ENCODE measurements at places on chromosomes 7 and 10. TPM values are rescaled to one million over a fixed set of nuclear protein-coding genes. Genes with fewer than 3 reads are reported as not detected.

Gene ECHDC3
- 48.3 TPM for polyA plus RNA-seq

Gene ASL
- polyA plus RNA-seq = 56.4 TPM

Gene INMT
- 97.2 TPM for polyA plus RNA-seq

Gene DKK1
- 1.8 TPM for polyA plus RNA-seq

DNA sequence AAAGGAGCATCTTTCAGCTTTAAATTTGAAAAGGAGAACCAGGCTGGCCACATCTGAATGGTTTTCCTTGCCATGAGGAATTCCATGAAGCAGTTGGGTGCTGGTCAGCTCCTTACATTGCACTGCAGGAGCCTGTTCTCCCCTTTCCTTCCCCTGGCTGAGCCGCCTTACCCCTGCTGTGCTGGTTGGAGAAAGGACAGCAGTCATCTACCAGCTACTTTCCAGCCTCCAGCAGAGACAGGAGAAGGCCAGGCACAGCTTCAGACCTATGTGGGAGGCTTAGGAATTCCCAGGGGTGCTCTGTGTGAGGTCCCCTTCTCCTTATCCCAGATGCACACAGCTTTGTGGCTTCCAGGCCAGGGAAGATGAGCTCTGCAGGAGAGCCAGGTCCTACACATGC is 4.7 kb downstream of the C10orf71 start:
- no peak for DNase-seq

GRCh38 chr7:143373255-143373794 is 7.8 kb upstream of the ZYX start:
- DNase-seq = no peak

- DNase-seq = no peak
Measured at GRCh38 chr10:46198516-46198915, 88.3 kb upstream of the ANTXRL start.

- no peak for DNase-seq
Measured at GRCh38 chr10:79328737-79329504, 18.3 kb upstream of the PPIF start.

GRCh38 chr10:123864923-123865322 is 26.7 kb downstream of the CPXM2 start:
- no peak for DNase-seq

DNA sequence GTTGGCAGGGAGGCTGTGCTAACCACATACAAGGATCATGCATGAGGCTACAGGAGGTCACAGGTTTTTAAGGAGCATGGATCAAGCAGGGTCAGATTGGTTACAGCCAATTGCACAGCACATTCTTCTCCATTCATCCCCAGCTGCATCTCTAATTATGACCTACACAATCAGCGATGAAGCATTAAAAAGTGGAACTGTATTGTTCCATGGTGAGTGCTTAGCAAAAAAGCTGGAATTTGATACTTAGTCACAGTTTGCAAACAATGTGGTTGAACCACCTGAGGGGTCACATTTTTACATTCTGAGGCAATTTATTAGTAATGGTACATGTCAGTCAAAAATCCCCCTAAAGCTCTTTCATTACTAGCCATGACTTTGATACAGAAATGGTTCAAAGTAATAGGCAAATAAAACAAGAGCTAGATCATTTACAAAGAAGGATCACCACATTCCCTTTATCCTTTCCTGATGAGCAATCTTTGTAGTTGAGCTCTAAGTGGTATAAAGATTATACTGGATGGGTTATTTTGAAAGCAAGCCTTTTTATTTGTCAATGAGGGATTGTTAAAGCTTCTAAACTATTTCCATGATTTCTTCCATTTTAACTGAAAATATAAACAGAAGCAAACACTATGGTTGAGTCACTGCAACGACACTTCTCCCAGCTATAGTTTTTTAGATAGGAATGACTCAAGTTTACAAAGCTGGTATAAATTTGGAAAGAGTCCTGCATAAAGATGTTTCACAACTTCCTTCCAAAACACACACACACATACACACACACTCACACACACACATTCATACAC is 217.8 kb upstream of the SEMA3A start:
- peak; percentile 62 for DNase-seq

DNA sequence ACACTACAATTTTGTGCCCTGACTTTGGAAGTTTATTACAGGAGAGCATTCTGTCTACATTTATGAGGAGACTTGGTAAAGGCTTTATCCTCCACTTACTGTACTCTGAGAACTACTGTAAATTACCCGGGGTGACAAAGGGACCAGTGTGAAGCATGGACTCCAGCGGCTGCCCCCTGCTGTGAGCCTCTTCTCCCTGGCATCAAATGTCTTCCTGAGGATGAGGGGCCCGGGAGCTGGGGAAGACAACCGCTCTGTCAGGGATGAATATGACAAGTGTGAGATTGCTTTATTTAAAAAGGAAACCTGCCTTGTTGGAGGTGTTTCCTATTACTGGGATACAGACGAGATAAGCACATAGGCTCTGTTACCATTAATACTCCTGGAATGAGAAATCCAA is 714.8 kb downstream of the CCSER2 start:
- DNase-seq = no peak
